ENCODE measurements at places on chromosomes 7 and 10.

DNA sequence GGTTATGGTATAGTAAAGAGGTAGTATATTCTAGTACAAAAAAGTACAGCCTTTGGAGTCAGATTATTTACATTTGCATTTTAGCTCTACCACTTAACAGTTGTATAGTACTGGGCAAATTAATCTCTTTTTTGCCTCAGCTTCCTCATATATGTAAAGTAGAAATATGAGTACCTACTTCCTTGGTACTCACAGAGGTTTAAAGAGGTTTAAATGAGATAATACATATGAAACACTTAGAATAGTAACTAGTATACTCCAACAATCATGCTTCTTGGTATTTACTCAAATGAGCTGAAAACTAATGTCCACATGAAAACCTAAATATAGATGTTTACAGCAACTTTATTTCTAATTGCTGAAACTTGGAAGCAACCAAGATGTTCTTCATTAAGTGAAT lies 14.7 kb downstream of the FRA10AC1 start:
- no peak for DNase-seq

GRCh38 chr10:13740461-13740860 lies 153.7 kb downstream of the PRPF18 start:
- DNase-seq, result no peak

GRCh38 chr7:102425639-102426267 lies 7.6 kb upstream of the ORAI2 start:
- no peak for DNase-seq

GRCh38 chr7:121329191-121330052 lies 622 bp downstream of the WNT16 start:
- no peak for DNase-seq

DNA sequence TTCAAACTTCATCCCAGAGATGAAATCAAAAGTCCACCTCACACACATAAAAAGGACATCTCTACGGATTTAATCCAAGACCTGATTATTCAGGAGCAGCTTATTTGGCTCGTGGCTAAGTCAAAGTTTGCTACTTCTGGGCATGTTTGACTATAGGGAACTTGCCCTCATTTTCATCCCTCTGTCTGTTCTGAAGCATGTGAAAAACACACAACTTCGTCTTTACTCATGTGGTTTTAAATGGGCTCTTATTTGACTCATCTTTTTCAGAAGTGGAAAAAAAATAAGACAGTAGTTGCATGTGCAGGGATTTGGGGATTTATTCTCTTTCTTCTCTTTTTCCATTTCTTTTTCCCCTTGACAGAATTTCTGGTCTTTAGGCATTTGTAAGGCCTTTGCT lies 295.9 kb downstream of the TFEC start:
- no peak for DNase-seq

- DNase-seq, result no peak
These were observed 35.8 kb downstream of the CHST15 start for GRCh38 chr10:124057601-124058000.

DNA sequence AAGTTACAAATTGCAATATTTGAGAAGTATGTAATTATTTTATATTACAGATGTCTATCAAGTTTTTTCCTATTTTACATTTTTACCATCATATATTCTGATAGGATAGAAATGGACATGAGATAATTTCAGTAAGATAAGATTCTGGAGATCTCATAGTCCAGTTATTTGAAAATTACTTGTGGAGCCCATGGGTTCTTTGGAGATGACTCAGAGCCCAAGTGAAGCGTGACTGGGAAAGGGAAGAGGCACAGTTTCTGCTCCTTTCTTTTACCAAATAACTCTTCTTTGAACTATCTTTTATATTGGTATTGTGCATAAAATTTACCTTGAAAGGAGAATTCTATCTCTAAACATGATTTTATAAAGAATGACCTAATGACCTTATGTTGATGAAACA lies 2.4 kb downstream of the CD36 start:
- no peak for DNase-seq

GRCh38 chr10:17821893-17822292 lies 12.7 kb downstream of the MRC1 start:
- DNase-seq, result no peak

GRCh38 chr7:82816272-82816671 lies 346.4 kb downstream of the PCLO start:
- DNase-seq, result no peak

GRCh38 chr10:3755440-3756359 lies 29.3 kb downstream of the KLF6 start:
- DNase-seq, result no peak

- DNase-seq, result no peak
These were observed 24.9 kb upstream of the OR9A4 start for GRCh38 chr7:141891336-141891735.

DNA sequence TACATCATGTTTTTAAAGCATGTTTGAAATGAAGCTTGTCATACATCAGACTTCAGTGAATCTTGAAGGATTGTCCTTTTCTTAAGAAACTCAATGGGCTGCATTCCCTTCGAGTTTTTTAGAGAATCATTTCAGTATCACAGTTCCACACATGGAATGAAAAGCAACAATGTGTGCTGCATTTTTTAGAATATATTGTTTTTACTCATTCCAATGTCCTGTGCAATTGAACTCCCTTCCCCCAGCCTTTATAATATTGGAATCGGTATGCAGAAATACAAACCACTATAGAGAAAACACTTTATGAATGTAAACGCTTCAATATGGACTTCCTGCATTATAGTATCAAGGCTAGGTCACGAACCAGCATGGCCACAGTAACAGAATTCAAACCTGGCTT lies 634.4 kb downstream of the GATA3 start:
- no peak for DNase-seq

- DNase-seq, result no peak
These were observed 185.2 kb downstream of the WDR37 start for GRCh38 chr10:1241322-1241890.

DNA sequence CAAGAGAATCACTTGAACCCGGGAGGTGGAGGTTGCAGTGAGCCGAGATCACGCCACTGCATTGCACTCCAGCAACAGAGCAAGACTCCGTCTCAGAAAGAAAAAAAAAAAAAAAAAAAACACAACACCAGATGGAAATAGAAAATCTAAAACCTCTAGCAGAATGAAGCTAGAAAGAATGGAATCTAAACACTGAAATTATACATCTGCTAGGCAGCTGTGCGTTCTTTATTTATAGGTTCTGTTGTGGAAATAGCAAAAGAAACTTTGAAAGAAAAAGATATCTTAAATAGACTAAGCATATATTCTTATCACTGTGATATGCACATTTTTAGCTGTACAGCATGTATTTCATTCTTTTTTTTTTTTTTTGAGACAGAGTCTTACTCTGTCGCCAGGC lies 17.1 kb downstream of the BMPR1A start:
- DNase-seq, result no peak

DNA sequence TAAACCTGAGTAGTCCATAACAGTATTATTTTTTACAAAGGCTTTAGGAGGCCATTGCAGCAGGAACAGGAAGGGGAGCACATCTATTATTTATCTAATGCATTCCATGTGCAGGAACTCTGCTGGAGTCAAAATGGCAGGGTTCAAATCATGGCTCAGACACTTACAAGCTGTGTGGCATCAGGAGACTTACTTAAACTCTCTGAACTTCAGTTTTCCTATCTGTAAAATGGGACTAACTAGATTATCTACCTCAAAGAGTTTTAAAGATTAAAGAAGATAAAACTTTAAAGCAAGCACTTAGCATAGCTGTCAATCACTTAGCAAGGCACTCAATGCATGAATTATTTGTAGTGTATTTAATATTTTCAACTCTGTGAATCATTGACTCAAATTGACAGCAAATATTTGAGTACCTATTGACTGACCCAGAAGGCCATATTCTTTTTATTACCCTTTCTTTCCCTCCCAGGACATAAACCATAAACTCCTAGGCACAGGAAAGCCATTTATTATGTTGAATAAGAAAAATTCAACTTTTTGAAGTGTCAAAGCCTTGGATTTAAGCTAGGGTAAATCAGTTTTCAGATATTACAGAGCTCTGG lies 115.8 kb upstream of the FAM204A start:
- DNase-seq, result no peak

DNA sequence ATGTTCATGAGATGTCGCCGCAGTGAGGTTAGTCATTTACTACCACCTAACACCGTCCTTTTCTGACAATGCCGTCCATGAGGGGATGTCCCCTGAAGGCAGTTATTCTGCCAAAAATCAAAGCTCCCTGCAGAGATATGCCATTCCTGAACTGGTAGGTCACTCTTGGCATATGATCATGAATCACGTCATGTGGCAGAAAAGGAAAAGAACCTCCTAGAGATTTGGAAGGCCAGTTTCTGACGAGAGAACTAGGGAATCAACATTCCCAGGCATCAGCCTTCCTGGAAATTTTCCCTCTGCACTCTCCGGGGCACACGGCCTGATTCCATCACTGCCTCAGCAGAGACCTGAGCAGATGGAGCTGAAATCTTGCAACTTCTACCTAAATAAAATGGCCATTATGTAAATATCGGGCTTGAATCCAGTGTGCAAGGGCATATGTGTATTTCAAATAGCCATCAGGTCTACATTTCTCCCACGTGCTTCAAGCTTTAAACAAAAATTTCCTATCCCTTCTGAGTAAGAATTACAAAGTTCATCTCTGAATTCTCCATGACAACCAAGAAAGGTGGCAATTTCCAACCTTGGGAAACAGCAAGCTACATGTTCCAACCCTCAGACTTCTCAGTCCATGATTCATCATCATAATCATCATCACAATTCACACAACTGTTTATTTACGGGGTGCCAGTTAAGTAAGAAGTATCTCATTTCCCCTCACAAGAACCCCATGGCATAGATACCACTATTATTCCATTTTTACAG lies 46.5 kb downstream of the AMPH start:
- no peak for DNase-seq

- no peak for DNase-seq
These were observed 11.6 kb downstream of the UCMA start for GRCh38 chr10:13222566-13222965.

DNA sequence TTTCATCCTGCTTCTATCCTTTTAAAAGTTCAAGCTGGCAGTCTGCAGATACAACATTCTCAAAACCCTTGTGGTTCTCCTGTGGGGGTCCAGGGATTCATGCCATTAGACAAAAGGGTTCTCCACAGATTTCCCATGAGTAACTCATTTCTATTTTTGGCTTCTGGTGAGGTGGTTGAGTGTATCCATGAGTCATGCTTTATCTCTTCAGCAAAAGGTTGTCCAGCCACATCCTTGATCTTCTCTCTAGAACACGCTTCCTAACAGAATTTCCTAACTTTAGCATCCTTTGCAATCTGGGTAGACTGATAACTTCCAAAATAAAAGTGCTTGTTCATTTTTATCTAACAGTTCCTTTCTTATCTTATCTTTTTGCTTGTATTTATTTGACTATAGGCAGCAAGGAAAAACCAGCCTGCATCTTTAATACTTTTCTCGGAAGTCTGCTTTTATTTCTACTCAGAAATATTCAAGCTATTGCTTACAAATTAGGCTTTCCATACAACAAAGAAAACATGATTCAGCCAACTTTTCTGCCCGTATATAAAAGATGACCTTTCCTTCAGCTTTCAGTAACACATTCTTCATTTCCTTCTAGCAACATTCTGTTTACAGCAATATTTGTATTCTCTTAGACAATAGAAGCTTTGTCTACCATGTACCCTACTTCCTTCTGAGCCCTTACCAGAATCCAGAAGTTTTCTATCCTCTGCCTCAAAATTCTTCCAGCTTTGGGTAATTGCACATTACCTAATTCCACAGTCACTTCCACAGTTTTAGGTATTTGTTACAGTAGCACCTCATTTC lies 79.3 kb upstream of the IL6 start:
- no peak for DNase-seq

DNA sequence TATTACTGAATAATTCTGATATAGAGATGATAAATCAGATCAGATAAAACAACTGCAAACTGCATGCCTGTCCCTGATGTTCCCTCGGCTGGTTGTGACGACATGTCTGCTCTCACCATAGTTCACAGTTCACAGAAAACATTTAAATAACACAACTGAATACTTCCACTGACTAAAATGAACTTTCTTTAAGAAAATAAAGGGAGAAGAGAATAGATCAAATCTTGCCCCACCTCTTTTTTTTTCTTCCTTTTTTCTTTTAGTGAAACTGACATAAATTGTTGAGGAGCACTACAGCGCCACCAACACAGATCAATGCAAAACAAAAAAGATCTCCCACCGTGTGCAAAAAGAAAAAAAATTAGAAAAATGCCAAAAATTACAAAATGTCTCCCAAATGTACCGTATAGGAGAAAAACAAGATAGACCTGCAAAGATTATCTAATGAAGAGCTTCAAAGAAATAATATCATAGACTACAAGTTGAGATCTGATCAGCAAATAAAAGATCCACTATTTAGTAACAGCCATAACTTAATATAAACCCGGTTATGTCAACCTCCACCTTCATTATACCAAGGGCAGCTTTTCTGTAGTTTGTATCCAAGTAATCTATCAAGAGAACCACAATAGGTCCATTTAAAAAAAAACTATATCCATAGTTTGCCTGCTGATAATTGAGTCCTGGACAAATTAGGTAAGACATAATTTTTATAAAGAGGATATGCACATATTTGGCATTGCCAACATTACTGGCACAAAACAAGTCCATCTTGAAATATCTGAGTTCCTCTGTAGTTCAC lies 30.7 kb upstream of the EPC1 start:
- DNase-seq, result no peak

- DNase-seq, result no peak
These were observed 69.7 kb upstream of the EGR2 start for GRCh38 chr10:62885684-62886461.

DNA sequence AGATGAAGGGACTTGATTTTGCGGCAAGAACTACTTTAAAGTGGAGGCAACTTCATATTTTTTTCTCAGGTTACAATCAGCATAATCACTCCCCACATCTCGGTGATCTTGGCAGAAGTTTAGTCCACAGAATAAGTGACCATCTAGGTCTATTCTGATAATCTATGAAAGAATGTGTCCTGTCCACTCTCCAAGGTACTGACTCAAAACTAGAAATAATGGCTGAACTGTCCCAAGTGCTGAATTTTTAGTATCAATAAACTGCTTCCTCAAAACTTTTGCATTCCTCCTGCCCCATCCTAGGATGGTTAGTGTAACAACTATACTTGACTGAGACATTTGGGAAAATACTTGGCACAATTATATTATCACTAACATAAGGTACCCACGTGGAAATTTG lies 10.9 kb upstream of the CHRM2 start:
- no peak for DNase-seq

- no peak for DNase-seq
These were observed 205.4 kb upstream of the VSTM2A start for GRCh38 chr7:54336800-54337199.
